ENCODE measurements at places on chromosomes 4 and X. TPM values are rescaled to one million over a fixed set of nuclear protein-coding genes. Genes with fewer than 3 reads are reported as not detected.

- H3K4me3 ChIP-seq = no peak overlapping the region
- peak; percentile 2 for DNase-seq
- no peaks in the 10 kb centered on the region for H3K36me3 ChIP-seq
- H3K27me3 ChIP-seq = no peaks in the 10 kb centered on the region
- no peak overlapping the region for H3K27ac ChIP-seq
- H3K4me1 ChIP-seq = no peaks in the 10 kb centered on the region
These were observed 224.7 kb upstream of the DCAF8L1 start for GRCh38 chrX:28205905-28206304.

GRCh38 chr4:185821029-185821419, 9.0 kb upstream of the SORBS2 start:
- no peak for DNase-seq
- H3K27me3 ChIP-seq = no peaks in the 10 kb centered on the region
- H3K27ac ChIP-seq = no peak overlapping the region
- H3K36me3 ChIP-seq = no peaks in the 10 kb centered on the region
- H3K4me1 ChIP-seq = peaks cover 37% of the 10 kb centered on the region

DNA sequence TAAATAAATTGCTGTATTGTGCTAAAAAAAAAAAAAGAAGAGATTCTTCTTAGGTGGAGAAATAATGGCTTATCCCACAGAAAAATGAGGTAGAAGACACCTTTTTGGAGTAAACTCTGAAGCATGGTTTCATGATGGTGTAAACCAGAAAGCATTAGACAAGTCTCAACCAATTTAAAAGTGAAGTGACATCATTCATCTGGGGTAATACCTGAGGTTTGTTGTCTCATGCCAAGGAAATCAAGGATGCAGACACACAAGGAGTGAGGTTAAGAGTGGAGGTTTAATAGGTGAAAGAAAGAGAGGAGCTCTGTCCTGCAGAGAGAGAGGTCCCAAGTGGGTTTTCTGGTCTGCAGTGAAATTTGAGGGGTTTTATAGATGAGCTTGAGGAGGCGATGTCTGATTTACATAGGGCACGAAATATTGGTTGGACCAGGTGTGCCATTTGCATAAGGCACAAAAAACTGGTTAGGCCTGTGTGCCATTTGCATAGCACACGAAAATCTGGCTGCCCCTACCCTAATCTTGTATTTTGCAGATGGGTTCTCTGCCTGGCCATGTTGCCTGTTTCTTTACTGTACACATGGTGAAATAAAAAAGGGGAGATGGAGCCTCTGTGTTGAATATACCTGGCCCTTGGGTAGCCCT, 25.0 kb upstream of the CWH43 start:
- H3K36me3 ChIP-seq = no peaks in the 10 kb centered on the region
- no peak overlapping the region for H3K4me3 ChIP-seq
- DNase-seq = no peak
- no peak overlapping the region for H3K27ac ChIP-seq

The SLC4A4 gene
- 64.8 TPM for total RNA-seq

GRCh38 chr4:17814140-17814539, 3.4 kb downstream of the NCAPG start:
- H3K4me3 ChIP-seq = no peak overlapping the region
- no peaks in the 10 kb centered on the region for H3K27me3 ChIP-seq
- no peak overlapping the region for H3K27ac ChIP-seq
- no peak for DNase-seq
- H3K36me3 ChIP-seq = no peaks in the 10 kb centered on the region

DNA sequence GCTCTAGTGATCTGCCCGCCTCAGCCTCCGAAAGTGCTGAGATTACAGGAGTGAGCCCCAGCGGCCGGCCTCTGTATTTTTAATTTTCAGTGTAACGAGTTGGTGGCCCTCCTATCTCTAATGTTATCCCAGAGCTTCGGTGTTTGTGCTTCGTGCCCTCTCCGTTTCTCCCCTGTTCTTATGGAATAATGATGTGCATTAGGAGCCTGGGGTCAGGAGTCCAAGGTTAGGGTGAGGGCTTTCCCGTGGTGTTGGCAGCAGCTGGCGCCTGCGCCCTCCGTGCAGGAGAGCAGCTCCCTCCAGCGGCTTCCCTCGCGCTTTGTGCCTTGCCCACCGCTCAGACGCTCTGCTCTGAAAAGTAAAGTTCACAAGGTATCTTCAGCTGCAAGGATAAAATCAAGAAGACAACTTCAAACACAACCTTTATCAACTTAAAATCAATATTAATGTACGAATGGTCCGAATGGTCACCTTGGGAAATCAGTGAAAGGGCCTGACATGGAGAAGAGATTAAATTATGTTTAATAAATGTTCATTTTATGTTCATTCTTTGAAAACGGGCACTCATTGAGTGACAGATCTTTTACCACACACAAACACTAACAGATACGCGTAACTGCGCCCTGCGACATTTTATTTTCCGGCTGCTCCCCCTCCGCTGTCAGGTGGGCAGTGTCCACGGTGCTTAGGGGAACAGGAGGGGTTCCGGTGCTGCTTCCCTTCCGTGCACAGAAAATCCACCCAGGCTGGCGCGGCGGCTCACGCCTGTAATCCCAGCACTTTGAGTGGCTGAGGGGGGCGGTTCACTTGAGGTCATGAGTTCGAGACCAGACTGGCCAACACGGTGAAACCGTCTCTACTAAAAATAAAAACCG, 62.4 kb downstream of the TRAPPC11 start:
- no peaks in the 10 kb centered on the region for H3K36me3 ChIP-seq
- H3K4me3 ChIP-seq = no peak overlapping the region
- no peaks in the 10 kb centered on the region for H3K4me1 ChIP-seq
- no peaks in the 10 kb centered on the region for H3K27me3 ChIP-seq
- DNase-seq = peak; percentile 76
- no peak overlapping the region for H3K27ac ChIP-seq

DNA sequence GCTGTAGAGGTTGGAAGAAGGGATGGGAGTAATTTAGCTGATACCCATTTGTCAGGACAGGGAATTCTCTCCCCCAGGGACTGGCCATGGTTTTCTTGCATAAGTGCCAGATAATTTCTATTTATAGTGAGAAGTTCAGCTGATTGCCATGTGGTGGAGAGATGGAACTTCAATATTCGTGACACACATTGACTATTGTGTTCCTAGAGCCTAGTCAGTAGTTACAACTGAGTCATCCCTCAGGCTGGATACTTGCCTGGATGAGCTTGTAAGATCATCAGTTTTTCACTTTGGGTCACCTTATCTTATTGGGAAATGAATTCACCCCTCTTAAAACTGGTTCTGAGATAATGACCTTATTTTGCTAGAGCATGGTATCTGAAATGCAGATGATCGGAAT, 32.2 kb downstream of the CFAP299 start:
- H3K27me3 ChIP-seq = no peaks in the 10 kb centered on the region
- no peaks in the 10 kb centered on the region for H3K4me1 ChIP-seq
- H3K36me3 ChIP-seq = no peaks in the 10 kb centered on the region
- DNase-seq = no peak
- no peak overlapping the region for H3K27ac ChIP-seq
- no peak overlapping the region for H3K4me3 ChIP-seq

DNA sequence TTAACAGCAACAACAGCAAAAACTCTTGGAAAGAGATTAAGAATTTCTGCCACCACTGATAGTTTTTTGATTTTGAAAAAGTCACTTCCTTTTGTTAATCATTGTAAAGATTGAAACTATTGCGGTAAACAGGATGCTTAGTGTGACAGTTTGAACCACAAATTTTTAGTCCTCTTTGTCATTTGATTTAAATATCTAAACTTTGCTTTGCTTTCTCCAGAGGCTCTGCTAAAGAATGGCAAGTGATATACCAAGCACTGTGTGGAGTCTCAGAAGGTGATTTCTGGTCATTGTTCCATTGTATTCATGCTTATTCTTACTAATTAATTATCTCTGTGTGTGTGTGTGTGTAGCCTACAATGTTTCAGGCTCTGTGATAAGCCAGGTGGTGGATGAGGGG, 155.6 kb downstream of the BMPR1B start:
- no peak for DNase-seq
- H3K36me3 ChIP-seq = no peaks in the 10 kb centered on the region
- no peaks in the 10 kb centered on the region for H3K4me1 ChIP-seq
- H3K27me3 ChIP-seq = no peaks in the 10 kb centered on the region
- H3K4me3 ChIP-seq = no peak overlapping the region
- no peak overlapping the region for H3K27ac ChIP-seq
